Activated CD4-positive, alpha-beta T cell treated with anti-CD3 and anti-CD28 coated beads, Interleukin-2, amount 50 U/mL, for 24 hours (primary cell): ENCODE measurements at places on chromosomes 5 and 9.

DNA sequence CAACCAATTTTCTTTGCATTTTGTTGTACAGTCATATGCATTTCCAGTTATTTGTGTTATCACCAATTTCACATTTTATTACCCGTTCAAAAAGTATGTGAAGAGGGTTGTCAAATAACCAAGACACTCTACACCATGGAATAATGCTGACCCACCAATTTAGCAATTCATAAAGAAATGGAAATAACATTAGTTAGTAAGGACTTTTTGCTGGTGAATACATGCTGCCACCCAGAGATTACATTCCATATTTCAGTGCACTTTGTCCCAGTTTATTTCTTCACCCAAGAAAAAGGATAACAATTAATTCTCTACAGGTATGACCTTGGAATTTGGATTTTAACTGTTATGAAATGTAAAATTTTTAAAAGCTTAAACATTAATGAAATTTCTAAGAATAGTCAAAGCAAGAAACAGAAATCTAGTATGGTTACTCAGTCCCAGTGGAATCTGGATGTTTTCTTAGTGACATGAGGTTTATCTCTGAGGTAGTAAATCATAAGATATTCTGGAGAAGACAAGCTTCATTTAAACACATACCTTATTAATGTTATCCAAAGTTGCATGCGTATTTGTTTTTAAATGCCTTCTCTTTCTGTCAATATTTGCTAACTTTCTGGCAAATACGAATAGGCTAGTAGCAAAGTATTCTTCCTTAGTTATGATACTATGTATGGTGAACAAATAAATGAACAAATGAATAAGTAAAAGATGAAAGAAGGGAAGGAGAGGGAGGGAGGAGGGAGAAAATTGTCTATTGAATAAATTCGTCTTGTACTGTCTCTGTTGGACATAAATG lies 100.6 kb downstream of the CETN3 start:
- DNase-seq = no peak

DNA sequence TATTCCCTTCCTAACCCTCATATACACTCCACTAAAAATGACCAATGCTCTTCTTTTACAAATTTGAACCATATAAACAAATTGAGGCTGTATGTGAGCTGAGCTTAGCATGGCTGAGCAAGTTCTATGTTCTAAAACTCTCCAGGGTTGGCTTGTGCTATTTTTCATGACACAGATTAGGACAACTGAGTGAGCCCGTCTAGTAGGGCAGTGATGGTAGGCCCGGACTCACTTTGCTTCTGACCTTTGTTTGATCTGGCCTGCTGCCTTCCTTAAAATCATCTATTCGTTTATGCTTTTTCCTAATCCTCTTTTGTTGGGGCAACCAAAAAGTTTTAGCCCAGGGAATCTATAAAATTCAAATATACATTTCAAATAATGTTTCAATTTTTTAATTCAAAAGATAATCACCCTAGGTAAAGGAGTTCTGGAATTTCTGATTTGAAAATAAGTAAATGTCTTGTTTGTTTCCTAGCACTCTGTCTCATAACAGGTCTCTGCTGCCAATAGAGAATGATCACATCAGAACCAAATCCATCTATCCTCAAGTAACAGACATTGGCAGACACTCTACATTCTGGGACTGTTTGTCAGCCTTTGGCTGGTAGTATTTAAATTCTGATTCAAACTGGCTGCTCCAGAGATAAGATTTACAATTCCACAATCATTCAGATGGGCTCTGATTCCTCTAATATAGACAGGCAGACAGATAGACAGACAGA lies 217.0 kb upstream of the TARS1 start:
- DNase-seq = no peak

DNA sequence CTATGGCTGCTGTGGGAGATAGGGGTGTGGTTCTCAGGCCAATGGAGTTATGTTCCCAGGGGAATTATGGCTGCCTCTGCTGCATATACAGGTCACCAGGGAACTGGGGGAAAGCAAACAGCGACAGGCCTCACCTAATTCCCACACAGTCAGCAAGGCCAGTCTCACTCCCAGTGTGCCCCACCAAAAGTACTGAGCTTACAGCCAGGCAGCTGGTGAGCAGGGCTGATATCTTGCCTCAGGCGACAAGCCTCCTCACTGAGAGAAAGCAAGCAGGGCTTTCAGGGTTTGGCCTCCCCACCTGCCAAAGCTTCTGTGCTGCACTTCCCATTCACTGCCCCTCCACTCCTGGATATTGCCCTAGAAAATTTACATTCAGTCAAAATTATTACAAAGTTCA lies 273.8 kb upstream of the TARS1 start:
- DNase-seq = no peak

GRCh38 chr9:71353720-71354119 lies 232.3 kb upstream of the TRPM3 start:
- DNase-seq = no peak

DNA sequence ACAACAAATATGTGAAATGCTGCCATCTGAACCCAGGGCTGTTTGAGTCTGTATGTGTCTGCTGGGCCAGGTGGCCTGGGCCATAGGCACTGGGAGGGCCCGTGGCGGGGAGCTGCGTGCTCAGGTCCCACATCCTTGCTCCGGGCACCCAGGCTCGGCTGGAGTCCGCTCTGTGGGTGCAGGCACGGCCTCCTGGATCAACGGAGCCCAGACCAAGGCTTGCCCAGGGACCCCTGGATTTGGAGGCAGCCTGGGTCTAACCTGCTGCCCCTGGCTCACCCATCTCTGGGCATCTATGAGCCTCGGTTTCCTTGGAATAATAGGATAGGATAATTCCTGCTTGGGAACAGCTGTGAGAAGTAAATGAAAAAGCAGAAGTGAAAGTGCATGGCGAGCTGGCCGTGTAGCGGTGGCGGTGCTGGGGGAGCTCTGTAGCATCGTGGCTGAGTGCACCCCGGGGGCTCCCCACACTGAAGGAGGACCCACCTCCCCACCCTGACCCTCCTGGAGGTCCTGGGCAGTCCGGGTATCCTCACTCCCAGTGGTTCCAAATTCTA lies 1.2 kb downstream of the CDHR2 start:
- DNase-seq = no peak

DNA sequence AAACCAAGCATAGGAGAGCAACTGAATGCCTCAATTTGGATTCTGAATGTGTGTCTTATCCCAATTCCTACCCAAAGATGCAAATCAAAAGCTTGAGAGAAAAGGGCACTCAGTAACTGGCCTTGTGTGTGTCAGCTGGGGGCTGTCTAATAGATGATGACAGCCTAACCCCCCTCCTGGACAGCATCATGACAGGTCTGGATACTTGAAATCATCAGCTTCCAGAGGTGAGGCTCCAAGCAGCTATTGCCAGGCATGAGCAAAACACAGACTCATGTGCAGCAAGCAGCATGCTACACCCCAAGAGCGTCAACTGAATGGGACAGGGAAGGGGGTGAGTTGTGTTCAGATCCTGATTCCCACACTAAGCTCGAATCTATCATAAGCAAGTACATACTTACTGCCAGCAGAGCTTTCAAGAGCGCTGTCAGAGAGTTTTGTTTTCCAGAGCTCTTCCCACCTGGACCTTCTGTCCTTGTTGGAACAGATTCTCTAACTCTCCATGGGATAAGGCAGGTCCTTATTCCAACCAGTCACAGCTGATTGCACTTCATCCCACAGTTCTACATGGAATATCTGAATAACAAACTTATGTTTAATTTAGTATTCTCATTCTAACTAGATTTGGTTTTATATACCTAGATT lies 467.5 kb downstream of the DTWD2 start:
- no peak for DNase-seq

GRCh38 chr5:135467871-135468485 lies 15.8 kb upstream of the TIFAB start:
- no peak for DNase-seq

GRCh38 chr9:135045928-135046738 lies 41.3 kb upstream of the OLFM1 start:
- no peak for DNase-seq

- no peak for DNase-seq
These were observed 472.1 kb downstream of the CTNND2 start for GRCh38 chr5:11432116-11432515.

DNA sequence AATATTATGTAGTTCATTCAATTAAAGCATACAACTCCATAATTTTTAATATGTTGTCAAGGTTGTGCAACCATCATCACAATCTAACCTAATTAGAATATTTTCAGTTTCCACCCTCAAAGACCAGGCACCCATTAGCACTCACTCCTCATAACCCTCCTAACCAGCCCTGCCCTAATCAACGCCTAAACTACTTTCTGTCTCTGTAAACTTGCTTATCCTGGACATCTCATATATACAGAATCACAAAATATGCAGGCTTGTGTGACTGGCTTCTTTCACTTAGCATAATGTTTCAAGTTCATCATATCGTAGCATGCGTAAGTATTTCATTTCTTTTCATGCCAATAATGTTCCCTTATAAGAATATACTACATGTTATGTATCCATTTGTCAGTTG lies 134.8 kb upstream of the NFIL3 start:
- no peak for DNase-seq

DNA sequence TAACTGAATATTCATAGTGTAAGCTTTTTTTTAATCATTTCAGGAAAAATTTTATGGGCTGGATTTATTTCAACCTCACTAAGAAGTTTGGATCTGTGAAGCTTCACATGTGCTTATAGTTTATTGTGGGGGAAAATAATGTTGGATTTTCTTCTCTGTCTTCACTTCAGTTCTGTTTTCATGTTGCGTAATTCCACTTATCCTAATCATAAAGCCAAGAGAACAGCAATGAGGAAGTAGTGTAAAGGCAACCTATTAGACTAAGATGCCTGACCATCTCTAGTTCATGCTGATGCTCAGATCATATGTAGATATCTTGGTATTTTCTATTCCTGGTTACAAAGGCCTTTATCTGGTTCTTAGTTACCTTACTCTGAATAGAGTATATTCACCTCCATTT lies 50.0 kb downstream of the CD180 start:
- DNase-seq = no peak

DNA sequence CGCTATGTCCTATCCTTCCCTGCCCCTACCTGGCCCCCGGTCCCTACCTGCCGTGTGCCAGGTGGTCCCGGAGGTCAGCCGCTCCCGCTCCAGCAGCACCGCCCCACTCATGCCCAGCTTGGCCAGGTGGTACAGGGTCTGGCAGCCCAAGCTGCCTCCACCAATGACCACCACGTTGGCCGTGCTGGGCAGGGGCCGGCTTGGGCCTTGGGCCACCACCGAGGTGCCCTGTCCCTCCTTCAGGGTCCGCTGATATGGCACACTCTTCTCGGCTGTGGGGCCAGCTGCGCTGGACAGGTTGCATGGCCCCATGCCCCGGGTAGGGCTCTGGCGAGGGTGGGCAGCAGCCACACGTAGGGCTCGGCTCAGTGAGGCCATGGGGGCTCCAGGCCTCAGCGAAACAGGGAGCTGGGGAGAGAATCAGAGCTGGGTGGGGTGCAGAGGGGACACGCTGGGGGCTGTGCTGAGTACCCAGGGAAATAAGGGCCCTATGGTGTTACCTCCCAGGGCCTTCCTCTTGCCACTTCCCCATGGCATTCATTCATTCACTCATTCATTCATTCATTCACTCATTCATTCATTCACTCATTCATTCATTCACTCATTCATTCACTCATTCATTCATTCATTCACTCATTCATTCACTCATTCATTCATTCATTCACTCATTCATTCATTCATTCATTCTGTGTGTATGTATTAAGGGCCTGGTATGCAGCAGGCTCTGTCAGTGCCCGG lies 4.2 kb downstream of the SARDH start:
- DNase-seq = no peak

GRCh38 chr5:114243972-114244317 lies 117.9 kb upstream of the KCNN2 start:
- no peak for DNase-seq

DNA sequence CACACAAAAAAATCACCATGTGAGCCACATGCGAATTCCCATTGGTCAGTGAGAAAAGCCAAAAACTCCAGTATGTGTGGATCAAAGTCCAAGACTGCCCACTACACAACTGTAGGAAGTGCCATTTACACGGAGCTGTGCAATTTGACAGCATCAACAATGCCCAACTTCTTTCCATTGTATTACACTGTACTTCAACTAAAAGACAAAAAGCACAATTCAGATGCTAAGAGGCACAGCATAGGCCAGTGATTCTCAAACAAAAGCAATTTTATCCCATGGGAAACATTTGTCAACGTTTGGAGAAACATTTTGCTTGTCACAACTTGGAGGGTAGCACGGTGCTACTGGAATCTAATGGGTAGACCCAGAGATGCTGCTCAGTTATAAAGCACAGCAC lies 39.8 kb downstream of the IARS1 start:
- no peak for DNase-seq

- no peak for DNase-seq
These were observed 404.4 kb downstream of the ARHGEF28 start for GRCh38 chr5:74030371-74030770.

DNA sequence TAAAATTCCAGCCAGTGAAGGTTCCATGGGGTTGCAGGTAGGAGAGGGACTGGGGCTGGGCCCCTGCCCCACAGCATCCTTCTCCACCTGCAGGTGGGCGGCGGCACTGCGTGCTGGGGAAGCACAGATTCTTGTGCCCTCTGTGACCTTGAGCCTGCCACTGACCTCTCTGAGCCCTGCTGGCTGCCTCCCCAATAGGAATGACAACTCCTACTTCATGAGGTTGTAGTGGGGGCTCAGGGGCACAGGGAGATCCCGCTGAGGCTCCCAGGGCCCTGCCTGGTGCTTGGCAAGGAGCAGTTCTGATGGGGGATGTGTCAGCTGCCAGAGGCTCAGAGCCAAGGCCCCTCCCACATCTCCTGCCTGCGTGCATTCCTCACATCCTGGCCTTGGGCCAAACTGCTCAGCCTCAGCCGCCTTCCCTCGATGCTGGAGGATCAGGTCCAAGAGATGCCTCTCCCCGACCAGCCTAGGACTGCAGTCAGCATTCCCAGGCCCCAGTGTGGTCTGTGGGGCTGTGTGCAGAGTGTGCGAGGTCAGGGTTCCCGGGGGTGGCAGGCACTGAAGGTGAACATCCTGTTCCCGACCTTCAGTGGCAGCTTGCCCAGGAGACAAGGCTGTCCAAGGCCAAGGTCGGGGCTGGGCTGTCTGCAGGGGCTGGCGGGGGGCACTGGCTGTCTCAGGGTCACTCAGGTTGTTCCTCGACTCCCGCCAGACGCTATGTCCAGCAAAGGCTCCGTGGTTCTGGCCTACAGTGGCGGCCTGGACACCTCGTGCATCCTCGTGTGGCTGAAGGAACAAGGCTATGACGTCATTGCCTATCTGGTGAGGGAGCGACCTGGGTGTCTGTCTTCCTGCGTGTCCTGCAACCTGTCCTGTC lies 7.0 kb downstream of the ASS1 start:
- DNase-seq = no peak

- DNase-seq = no peak
These were observed 21.9 kb downstream of the ZNF608 start for GRCh38 chr5:124724357-124725039.

- no peak for DNase-seq
These were observed 55.3 kb downstream of the RANBP17 start for GRCh38 chr5:170917113-170917512.
